Sciatic nerve (tissue), 2 donors: ENCODE measurements at places on chromosomes 13 and 19. TPM values are rescaled to one million over a fixed set of nuclear protein-coding genes. Genes with fewer than 3 reads are reported as not detected.

DNA sequence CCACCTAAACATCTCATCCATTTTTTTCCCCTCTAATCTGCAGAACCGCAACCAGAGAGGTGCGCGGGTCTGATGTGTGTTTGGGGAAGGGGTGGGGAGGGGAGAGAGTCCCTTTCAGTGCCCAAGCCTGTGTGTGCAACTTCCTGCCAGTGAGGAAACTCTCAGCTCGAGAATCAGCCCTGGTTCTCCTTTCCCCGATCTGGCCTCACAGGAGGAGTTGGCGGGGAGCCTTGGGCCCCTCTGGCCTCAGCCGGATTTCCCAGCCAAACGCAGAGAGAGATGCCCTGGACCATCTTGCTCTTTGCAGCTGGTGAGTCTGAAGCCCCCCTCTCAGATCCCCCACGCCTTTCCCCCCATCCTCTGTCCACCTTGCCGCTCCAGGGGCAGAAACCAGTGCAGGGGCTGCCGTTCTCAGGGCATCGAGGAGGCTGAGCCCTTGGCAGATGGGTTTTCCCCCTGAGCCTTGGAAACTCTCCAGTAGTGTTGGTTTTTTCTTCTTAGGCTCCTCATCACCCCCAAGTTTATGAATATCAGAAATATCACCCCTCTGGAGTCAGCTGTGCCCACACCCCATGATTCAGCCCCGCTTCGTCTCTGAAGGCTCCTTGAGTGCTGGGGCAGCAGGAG, at the start of gene C19orf38:
C19orf38 (plus strand) TSS at position 186 of the 627 bp plus-strand sequence; CDS start at position 280, 94 bp downstream.
- no peak for DNase-seq

GRCh38 chr19:20558011-20558410, 7.6 kb downstream of the ZNF737 start:
- DNase-seq = no peak

Gene ADGRE2
- 4.9 TPM for total RNA-seq

Gene ZNF383
- 12.9 TPM for total RNA-seq

DNA sequence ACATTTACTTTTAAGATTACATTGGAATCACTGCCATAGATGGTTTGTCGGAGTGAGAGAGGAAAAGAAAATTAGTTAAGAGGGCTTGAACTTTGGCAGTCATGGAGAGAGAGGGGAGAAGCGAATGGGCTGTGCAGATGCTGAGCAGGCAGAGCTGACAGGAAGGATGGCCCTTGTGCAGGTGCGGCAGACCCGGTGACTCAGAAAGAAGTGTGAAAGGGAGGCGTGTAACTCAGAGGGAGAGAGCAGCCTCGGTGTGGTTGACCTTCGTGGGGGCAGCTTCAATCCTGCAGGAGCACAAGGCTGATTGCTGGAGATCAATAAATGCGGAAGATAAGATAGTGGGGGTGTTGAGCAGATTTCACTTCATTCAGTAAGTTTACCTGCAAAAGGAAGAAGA, 76.9 kb downstream of the TNFSF13B start:
- no peak for DNase-seq

Gene CBARP
- 2.9 TPM for total RNA-seq

DNA sequence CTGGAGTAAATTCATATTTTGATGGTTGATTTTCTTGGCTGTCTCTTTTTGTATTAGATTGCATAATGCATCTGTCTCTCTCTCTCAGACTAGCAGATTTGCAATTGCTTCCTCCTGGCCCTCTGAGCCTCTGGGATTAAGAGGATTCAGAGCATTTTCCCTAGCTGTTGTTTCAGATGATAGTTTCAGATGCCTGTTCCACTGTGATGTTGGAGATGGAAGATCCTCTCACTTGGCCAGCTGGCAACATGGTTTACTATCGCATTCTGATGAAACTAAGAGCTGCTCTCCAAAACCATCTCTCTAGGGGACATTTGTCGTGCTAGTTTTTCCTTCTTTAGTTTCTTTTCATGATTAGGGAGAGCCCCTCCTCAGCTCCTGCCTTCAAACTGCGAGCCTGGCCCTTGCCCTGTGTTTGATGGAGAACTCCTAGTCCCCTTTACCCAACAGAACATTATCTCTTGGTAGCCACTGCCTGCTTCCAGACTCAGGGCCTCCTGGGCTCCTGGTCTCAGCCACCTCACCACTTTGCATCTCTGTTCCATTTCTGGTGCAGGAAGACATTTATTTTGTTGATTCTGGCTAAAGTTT, 244.6 kb downstream of the B3GLCT start:
- no peak for DNase-seq

GRCh38 chr13:26861941-26862340, 101.4 kb upstream of the GPR12 start:
- no peak for DNase-seq

- peak; percentile 30 for DNase-seq
Observed at GRCh38 chr19:41696402-41697197, 8.5 kb upstream of the CEACAM7 start.

- DNase-seq = no peak
Observed at GRCh38 chr13:23356368-23356767, 77.1 kb downstream of the SACS start.

DNA sequence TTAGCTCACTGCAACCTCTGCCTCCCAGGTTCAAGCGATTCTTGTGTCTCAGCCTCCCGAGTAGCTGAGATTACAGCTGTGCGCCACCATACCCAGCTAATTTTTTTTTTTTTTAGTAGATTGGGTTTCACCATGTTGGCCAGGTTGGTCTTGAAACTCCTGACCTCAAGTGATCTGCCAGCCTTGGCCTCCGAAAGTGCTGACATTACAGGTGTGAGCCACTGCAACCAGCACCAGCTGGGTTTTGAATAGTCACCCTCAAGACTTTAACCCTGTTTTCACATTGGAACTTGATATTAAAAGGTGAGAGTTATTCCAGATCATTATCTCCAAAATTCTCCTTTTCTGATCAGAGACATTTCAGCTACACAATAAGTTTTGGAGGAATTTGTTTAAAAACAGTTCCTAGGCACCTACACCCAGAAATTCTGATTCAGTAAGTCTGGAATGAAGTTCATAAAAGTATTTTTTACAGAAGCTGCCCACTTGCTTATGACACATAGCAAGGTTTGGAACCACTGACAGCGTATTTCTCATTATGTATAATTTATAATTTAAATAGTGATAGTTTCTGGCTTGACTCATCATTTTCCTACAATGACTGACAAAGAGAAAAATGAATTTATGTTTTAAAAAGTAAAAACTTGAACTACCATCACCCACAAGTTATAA, 417.3 kb downstream of the DIAPH3 start:
- no peak for DNase-seq

Gene CD177
- total RNA-seq = 19.3 TPM

DNA sequence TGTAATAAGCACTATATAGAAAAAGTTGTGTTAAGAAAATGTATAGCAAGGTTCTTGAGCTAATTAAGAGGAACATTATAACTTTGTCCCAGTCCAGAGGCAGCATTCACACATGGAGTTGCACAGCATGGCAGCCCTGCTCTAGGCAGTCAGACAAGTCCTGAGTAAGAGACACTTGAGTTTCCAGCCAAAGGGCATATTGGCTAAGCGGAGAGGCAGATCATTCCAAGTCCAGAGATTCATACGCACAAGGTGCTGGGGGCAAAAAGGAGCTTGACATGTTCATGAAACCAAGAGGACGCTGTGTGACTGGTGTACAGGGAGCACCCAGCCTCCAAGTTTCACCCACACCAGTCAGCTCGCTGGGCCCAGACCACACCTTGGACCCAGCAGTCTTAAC, 232.6 kb upstream of the IPO5 start:
- DNase-seq = no peak

DNA sequence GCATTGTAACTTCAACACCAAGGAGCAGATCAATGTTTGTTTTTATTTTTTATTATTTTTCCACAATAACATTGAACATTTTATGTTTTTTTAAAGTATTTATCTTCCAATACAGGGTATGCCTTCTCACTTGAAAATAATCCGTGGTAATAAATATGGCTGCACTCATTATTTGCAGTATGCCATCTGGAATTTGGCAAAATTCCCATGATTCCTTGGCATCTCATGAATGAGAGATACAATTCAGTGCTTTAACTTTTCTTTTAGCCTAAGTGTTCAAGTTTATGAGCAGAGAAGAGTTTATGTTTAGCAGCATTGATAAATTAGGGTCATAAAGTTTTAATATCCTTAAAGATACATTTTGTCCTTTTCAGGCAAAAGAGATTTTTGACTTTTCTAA, 1109.6 kb upstream of the ATXN8OS start:
- no peak for DNase-seq

GRCh38 chr13:107202371-107203023, 634.6 kb upstream of the ARGLU1 start:
- DNase-seq = no peak

Gene GNA15
- 9.5 TPM for total RNA-seq
